ENCODE measurements at places on chromosomes 6 and 20.

- DNase-seq, result no peak
Observed at GRCh38 chr6:150684161-150684560, 84.5 kb downstream of the PLEKHG1 start.

GRCh38 chr20:10665791-10666190 is 8.0 kb downstream of the JAG1 start:
- no peak for DNase-seq

DNA sequence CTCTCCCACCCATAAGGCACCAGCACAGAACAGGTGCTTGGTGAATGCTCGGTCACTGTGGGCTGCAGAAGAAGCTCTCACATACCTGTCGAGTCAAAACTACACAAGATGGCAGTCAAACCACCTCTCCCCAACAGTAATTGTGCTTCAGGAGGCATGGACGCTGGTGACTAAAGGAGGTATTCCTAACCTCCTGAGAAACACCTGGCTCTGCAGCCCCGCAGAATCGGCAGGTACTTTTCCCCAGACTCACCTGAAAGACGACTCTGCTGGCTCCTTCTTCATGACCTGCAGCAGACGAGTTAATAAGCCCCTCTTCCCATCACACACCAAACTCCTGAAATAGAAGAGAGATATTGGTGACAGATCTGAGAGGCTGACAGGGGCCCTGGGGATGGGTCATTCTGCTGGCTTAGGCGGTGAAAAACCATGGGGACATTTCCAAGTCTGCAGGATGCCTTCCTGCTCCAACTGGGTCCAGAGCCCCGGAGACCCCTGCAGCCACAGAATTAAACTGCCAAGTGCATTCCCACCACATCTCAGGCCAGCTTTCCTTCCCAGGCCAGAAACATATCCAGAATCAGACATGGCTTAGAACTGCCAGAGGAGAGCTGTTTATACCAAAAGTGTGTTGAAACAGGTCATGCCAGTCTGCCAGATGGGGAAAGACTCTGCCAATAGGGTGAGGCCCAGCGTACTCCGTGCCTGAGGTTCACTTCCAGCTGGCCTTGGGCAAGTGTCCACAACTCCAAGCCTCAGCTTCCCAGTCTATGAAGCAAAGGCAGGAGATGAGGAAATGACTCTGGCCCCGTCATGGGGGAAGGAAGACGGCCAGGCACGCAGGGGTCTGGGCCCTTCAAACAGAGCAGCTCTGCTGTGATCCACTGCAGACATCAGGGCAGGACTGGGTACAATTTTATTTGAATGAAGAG is 53.0 kb downstream of the MYH7B start:
- DNase-seq, result no peak

DNA sequence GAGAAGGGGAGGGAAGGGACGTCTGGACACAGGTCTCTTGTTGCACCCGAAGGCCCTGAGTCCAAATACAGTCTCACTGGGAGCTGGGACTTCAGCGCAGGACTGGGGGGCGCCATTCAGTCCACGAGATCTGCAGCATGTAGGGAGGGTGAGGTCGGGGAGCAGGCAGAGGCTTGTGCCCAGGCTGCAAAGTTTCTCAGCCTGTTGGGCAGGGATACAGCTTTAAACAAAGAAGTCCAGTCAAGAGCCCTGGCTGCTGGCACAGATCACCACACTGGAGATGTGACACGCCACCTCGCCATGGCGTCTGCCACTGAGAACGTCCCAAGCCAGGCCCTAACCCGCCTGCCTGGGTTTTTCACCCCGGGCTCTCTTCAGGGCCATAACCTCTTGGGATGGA is 256.6 kb downstream of the DLL1 start:
- no peak for DNase-seq

GRCh38 chr6:149545258-149545753 is 537 bp downstream of the PPIL4 start:
- DNase-seq, result peak; percentile 73

DNA sequence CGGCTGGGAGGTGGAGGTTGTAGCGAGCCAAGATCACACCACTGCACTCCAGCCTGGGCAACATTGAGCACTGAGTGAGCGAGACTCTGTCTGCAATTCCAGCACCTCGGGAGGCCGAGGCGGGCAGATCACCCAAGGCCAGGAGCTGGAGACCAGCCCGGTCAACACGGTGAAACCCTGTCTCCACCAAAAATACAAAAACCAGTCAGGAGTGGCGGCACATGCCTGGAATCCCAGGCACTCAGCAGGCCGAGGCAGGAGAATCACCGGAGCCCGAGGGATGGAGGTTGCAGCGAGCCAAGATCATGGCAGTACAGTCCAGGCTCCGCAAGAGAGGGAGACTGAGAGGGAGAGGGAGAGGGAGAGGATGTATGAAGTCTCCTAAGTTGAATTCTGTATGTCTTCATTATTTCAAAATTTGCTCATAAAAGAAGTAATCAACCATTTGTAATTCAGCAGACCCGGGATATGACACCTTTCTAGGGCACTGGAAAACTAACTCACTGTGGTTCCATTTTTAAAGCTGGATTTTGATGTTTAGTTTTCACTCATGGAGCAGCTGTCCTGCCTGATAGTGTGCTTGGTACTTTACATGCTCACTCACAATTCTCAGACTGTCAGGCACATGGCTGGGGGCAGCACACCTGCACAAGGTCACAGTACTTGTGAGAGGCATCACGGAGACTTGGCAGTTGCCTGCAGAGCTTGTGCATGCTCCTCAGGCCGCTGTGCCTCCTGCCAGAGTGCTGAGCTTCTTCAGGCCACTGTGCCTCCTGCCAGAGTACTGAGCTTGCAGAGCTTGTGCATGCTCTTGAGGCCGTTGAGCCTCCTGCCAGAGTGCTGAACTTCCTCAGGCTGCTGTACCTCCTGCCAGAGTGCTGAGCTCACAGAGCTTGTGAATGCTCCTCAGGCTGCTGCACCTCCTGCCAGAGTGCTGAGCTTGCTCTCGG is 106.2 kb downstream of the ERMARD start:
- DNase-seq, result peak; percentile 6

DNA sequence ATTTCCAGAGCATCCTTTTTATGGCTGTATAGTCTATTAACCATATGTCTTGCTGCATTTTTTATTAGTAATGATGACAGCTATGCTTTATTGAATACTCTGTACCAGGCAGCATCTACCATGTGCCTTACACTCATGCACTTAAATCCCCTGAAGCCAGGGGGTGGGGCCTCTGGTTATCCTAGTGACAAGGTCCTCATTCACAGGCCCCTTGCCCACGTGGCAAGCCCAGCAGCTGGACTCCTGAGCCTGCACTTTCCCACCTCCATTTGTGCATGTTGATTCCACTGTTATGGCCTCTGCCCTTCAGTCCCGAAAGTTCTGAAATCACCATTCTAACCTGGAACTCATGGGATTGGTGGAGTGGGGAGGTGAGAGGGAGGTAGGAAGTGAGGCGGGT is 22.3 kb downstream of the ACTR5 start:
- no peak for DNase-seq

GRCh38 chr20:59087829-59088433 is 45.3 kb upstream of the PRELID3B start:
- DNase-seq, result peak; percentile 85
